Lower leg skin (tissue), 4 donors: ENCODE measurements at places on chromosomes 2 and 18. TPM values are rescaled to one million over a fixed set of nuclear protein-coding genes. Genes with fewer than 3 reads are reported as not detected.
A peak's percentile ranks its signal among the peaks of the same experiment; 100 is the strongest.

DNA sequence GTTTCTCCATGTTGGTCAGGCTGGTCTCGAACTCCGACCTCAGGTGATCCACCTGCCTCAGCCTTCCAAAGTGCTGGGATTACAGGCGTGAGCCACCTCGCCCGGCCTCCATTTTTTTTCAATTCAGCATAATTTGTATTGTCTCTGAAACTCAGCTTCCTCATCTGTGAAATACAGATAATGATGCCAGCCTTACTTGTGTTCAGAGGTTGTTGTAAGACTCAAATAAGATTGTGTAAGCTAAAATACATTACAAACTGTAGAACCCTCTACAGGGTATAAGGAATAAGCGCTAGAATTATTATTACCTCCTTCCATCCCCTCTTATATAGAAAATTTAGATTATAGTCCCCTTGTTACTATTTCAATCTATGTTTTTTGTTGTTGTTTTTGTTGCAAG, 24.8 kb upstream of the STARD7 start:
- no peak for DNase-seq

Gene MERTK
- 4.1 TPM for total RNA-seq

GRCh38 chr2:42474765-42475454, 18.9 kb downstream of the KCNG3 start:
- DNase-seq, result no peak

Gene LTBP1
- total RNA-seq, result 10.6 TPM

GRCh38 chr2:55914786-55915185, 8.8 kb downstream of the EFEMP1 start:
- DNase-seq, result no peak

Gene NOL4
- total RNA-seq, result not detected

DNA sequence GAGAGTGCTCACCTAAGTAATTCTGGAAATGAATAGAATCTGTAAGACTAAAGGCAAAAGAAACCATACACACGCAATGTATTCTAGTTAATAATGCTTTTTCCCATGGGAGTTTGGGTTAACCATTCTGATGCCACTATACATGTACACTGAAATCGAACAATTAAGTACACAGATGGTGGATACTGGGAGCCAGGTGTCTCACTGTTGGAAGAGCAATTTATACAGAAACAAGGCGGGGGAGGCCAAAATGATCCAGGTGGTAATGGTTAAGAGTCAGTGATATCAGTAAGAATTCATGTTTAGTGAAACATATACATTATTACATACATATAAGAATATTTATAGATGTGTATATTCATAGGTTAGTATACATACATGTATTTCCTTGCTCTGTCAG, 67.2 kb downstream of the TMEM131 start:
- no peak for DNase-seq

GRCh38 chr2:23249348-23249747, 135.6 kb upstream of the KLHL29 start:
- DNase-seq, result no peak

- DNase-seq, result no peak
These were observed 156.8 kb downstream of the L3MBTL4 start for GRCh38 chr18:6257950-6258349.

- peak; percentile 70 for DNase-seq
These were observed 149.1 kb downstream of the RHBDD1 start for GRCh38 chr2:226984750-226985582.

GRCh38 chr2:191622374-191623320, 55.3 kb upstream of the NABP1 start:
- no peak for DNase-seq

GRCh38 chr2:105384216-105384615, 14.6 kb downstream of the FHL2 start:
- no peak for DNase-seq

- no peak for DNase-seq
These were observed 746.9 kb downstream of the SLC4A3 start for GRCh38 chr2:220374282-220374681.

DNA sequence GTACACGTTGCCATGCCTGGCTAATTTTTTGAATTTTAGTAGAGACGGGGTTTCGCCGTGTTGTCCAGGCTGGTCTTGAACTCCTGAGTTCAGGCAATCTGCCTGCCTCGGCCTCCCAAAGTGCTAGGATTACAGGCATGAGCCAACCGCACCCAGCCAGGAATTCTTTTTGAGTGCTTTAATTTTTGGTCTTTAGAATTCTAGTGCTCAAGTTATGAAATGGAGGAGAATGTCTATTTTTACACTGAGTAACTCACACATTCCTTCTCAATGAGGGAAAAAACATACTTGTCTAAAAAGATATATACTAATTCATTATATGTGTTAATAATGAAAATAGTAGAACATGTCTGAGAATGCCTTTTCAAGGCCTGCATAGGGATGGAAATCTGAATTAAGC, 8.5 kb downstream of the ZNF396 start:
- no peak for DNase-seq

- DNase-seq, result no peak
These were observed 5.1 kb upstream of the COLEC12 start for GRCh38 chr18:505483-506122.

DNA sequence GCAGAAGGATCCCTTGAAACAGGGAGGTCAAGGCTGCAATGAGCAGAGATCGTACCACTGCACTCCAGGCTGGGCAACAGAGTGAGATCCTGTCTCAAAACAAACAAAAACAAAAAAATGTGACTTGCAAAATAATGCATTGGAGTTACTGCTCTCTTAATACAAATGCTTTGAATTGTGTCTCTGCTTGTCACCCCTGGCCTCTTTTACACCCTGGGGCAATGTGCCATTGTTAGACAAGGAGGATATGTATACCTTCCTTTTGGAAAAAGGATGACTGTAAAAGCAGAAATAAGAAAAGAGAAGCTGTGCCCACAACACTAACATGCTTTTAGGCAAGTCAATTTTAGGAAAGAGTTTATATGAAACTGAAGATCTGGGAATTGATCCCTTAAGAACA, 20.8 kb upstream of the C2orf74 start:
- DNase-seq, result no peak

DNA sequence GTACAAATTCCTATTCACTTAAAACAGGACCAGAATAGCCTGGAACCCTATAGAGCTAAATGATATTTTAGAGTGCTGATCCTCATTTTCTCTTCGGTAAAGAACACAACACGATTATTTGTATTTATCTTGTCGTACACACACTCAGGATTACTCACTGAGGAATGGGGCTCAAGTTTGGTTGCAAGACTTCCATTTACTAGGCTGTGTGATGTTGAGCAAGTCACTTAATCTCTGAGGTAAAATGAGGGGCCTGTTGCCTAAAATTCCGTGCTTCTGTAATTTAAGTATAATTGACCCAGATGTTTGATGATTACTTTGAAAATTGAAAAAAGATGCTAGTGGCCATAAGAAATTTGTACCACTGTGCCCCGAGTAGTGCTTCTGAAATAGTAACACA, 42.6 kb upstream of the MAP4K3 start:
- no peak for DNase-seq

DNA sequence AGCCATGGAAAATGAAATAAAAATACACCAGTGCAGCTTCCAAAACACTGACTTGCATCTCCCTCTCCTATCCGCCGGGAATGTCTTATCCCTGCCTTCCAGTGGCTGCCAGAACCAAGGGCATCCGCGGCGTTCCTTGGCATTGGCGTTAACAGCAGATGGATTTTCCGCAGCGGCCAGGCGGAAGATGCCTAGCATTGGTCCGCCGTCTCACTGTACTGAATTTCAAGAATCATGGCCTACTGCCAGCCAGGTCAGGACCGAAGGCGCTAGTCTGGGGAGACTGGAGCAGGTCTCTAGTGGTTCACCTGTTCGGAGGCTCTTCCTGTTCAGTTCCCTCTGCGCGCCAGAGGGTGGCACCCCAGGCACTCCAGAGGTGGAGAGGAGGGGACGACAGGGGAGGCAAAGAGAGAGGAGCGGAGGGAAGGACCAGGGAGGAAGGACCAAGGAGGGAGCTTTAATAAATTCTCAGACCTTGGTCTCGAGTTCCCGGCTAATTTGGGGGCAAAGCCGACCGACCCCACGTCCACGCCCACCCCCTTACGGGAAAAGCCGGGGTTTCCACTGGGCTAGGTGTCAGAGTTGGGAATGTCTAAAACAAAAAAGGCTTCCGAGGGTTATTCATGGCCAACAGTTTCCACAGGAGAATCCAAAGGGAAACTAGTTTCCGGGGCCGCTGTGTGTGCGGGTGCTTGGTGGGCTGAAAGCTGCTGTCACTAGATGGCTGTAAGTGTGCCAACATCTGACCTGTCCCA, 3.7 kb upstream of the BCL2L11 start:
- peak; percentile 65 for DNase-seq

Gene DPP10
- not detected for total RNA-seq

Gene FIGN
- total RNA-seq, result 1.2 TPM

DNA sequence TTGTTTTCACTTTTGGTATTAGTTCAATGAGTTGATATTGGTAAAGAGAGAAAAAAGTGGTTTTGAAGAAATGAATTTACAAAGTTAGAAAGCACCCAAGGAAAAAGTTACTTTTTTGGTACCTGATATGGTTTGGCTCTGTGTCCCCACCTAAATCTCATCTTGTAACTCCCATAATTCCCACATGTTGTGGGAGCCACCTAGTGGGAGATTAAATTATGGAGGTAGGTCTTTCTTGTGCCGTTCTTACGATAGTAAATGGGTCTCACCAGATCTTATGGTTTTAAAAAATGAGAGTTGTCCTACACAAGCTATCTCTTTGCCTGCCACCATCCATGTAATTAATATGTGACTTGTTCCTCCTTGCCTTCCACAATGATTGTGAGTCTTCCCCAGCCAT, 965.6 kb upstream of the NRXN1 start:
- DNase-seq, result no peak

GRCh38 chr18:24246143-24246542, 107.3 kb downstream of the CABYR start:
- no peak for DNase-seq
